ENCODE measurements at places on chromosomes 5 and 9.
A peak's percentile ranks its signal among the peaks of the same experiment; 100 is the strongest.

- no peak for DNase-seq
Measured at GRCh38 chr5:113176196-113176595, 199.6 kb downstream of the DCP2 start.

DNA sequence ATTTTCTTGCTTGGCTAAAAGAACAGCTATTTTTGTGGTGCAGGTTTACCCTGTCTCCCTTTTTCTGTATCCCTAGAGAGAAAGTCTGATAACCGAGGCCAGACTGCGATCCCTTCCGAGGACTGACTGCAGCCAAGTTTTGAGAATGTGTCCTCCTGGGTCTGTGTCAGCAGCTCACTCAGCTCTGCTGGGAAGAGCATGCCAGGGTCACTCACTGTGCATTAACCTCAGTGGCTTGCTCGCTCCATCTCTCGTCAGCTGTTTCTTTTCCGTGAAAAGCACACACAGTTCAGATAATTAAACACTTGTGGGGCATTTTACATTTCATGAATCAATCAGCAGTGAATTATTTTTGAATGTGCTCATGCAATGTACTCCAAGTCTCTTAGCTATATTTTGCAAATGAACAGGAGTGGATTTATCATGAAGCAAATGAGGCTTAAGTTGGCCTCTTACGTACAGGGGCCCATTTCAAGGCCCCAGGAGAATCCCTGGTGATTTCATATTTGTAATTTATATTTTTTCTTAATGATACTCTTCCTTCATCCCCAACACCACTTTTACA lies 252.1 kb downstream of the SMARCA2 start:
- no peak for DNase-seq

DNA sequence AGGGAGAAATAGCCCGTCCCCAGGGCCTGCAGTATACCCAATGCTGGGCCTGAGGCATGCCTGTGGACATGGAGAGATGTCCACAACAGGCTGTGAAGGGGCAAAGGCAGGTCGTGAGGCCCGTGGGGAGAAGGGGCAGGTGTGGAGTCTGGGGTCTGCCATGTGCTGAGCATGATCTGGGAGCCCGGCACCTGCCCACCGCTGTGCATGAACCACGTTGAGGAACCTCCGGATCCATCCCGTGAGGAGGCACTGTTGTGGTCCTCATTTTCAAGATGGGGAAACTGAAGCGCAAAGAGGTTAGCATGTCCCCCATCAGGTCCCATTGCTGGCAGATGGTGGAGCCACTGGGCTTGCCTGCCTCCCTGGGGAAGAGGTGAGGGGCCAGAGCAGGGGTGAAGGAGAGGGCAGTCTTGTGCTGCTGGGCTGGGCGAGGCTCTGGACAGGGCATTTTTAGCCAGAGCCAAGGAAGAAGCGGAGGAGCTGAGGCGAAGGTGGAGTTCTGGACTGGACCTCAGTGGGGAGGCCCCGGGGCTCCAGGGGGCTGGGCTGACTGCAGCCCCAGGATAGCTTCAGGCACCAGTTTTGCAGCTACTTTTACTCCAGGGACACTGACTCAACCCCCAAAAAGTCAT lies 46.5 kb downstream of the LRSAM1 start:
- no peak for DNase-seq

- no peak for DNase-seq
Measured at GRCh38 chr5:50415912-50416311, 25.2 kb downstream of the EMB start.

DNA sequence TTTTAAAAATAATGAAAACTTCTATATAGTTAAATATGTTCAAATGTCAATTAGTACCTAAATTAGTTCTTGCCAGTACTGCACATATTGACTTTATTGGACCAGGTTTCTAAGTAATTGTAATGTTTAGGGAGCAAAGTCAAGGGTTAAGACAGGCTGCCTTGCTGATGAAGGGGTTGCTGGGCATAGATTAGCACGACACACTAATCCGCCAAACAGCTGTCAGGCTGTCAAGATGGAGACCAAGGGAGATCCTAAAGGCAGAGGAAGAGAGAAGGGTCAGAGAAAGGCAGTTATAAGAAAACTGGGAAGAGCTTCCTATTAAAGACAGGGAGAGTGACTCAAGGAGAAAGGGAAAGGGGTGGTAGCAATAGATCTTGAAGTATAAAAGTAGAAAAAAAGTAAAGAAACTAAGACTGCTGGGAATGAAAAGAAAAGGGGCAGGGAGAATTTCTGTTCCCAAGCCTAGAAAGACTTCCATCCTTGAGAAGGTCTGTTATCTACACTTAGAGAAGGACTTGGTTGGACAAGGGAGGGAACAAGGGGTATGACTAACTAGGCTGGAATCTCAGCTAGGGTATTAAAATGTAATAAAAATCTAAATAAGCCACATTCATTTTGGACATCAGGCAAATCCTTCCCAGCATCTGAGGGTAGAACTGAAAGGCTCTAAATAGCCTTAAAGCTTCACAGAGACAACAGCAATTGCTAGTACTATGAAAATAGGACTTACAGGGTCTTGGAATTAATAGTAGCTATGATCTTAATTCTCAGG lies 188.7 kb downstream of the FBXL17 start:
- DNase-seq = peak; percentile 81
